ENCODE measurements at places on chromosomes 13 and 19.
A peak's percentile ranks its signal among the peaks of the same experiment; 100 is the strongest.

GRCh38 chr13:113633485-113633873 lies 24.5 kb downstream of the ATP4B start:
- no peak for DNase-seq

- peak; percentile 48 for DNase-seq
Measured at GRCh38 chr13:76991432-76991795, 467 bp upstream of the CLN5 start.

GRCh38 chr13:45521297-45521696 lies 56.6 kb downstream of the COG3 start:
- no peak for DNase-seq

- DNase-seq = no peak
Measured at GRCh38 chr19:40155749-40156265, 35.4 kb upstream of the MAP3K10 start.

DNA sequence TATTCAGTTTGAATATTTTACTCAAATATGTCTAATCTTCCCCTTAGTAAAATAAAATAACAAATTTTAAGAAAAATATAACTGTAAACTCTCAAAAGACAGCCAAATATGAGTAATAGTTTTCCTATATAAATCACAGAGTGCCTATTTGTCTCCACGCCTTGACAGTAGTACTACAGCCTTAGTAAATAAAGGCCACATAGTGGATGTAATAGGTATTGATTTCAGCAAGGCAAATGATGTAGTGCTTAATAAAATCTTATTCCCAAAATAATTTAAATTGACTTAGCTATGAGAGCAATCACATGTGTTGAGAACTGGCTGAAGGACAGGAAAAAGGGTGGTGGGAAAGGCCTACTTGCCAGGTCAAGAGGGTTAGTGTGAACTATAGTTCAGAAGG lies 747.2 kb downstream of the OLFM4 start:
- no peak for DNase-seq

- no peak for DNase-seq
Measured at GRCh38 chr19:16336571-16336970, 11.9 kb downstream of the KLF2 start.

GRCh38 chr19:58037927-58038687 lies 4.3 kb downstream of the ZSCAN1 start:
- no peak for DNase-seq

DNA sequence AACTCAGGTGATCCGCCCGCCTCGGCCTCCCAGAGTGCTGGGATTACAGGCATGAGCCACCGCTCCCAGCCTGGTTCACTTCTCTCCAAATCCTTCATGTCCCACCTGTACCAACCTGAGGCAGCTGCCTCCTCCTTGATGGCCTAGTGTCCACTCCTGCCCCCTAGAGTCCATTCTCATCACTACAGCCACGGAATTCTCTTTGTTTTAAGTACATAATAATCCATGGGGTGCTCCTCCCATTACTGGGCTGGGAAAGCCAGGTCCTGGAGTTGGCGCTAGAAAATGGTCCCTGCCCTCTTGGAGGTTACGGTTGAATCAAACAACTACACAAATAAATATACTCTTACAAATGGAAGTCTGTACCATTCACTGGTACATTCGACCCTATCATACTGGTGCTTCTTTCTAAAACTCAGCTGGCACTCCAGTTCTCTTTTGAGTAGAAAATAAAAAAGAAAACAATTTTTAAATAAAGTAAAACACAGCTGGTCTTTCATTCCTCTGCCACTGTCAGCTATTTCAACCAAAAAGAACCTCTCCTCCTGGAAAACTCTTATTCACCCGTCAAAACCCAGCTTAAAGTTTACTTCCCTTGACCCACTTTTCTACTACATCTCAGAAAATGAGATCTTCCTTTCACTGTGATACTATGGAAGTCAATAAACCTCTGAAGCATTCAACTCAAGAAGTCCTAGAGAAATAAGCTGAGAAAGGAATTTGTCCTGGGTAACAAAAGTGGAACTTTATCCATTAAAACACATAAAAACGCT lies 22.4 kb upstream of the ARHGEF18 start:
- no peak for DNase-seq

DNA sequence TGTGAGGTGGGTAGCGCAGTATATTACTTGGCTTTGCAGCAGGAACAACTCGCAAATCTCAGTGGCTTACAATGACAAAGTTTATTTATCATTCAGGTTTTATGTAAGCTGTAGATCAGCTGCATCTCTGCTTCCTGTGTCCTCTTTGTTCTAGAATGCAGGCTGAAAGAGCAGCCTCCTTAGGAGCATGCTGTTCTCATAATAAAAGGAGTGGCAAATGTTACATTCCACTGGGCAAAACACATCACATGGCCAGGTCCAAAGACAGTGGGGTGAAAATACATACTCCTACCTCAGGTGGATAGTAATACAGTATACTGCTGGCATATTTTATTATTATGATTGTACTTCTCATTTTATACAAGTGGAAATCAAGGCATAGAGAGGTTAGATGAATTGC lies 1.2 kb upstream of the CSNK1A1L start:
- DNase-seq = no peak

DNA sequence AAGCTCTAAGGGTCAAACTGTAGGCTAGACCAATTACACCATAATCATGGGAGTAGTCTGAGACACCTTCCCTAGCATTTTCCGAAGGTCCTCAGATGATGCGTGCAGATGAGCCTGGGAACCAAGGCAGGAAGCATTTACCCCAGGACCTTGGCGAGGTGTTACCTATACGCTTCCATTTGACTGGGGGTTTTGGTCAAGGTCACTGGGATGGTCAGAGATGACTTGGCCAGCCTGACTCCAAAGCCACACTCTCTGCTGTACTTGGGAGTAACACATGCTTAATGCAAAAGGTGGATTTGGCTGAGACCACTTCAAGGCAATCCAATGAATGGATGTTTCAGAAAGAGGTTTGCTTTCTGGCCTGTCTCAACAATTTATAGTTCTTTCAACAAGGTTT lies 98.9 kb upstream of the IRS2 start:
- no peak for DNase-seq

DNA sequence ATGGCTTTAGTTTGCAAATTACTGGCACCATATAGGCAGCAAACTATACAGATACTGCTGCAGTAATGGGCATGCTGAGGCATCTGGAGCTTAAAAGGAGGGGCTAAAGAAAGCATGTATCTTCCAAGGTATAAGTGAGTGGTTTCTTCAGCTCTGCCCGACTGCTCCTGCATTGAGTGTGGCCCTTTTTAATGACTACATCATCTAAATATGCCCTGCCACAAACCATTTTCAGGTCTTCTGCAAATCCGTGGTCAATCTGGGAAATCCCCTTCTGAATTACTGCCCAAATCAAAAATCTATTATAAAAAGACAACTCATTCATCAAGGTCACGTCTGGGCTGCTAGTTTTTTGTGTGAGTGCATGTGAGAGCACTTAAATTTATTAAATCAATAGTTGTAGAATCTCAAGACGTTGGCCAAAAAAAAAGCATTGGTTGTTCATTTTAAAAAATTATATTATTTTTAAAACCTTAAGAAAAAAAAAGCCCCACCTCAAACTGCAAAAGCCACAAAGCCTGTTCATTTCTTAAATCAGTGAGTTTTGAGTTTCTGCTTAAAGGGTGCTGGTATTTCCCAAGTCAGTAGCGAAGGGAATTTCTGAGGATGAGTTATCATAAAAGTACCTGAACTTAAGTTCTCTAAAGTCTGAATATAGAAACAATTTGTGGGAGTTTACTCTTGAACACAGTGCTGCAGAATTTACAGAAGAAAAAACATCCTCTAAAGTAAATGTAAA lies 16.3 kb downstream of the LCP1 start:
- DNase-seq = no peak

GRCh38 chr13:52975161-52975560 lies 53.5 kb upstream of the OLFM4 start:
- DNase-seq = no peak

DNA sequence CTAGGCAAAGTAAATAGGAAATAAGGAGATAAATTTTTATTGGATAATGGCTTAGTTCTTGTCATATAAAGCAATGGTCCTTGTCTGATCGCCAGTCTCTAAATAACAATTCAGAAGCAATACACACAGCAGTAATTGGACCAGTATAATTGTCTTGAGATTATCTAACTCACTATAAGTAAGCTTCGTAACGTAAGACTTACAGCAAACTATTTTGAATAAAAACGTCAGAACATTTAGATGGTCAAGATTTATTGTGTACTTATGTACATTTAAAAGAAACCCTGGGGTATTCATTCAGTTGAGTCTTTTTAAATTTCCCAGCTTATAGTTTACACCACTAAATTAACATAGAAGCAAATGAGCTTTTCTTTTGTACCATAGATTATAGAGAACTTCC lies 20.2 kb upstream of the TRPC4 start:
- no peak for DNase-seq

GRCh38 chr19:47878906-47879305 lies 7.2 kb downstream of the SULT2A1 start:
- no peak for DNase-seq

- peak; percentile 25 for DNase-seq
Measured at GRCh38 chr13:95301183-95301967, at the start of gene ABCC4. Gene ABCC4, minus strand, starts transcription at chr13:95301451. Its CDS starts 137 bp downstream, at chr13:95301314.

Measured in activated CD4-positive, alpha-beta T cell treated with anti-CD3 and anti-CD28 coated beads for 1 hour (primary cell).